Heart left ventricle (tissue), 16 donors: ENCODE measurements at places on chromosomes 4 and X. TPM values are rescaled to one million over a fixed set of nuclear protein-coding genes. Genes with fewer than 3 reads are reported as not detected.

DNA sequence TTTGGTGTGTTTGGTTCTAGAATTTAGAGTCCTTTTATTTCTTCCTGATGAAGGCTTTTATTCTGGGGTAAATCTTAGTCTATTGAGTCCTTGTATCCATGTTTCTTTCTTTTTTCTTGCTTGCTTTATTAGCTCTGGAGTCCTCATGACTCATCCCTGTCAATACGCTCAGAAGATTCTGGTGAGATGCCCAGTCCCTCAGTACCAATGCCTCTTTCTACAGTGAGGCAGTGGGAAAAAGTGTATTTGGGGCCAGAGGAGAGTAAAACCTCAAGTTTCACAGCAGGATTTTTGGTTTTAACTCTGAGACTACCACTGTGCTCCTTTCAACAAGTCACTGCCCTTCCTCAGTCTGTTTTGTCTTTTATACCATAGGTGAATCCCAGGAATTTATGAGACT, 368.0 kb downstream of the GBA3 start:
- no peak for DNase-seq

GRCh38 chr4:154004507-154005170, 215.8 kb upstream of the SFRP2 start:
- no peak for DNase-seq

RBM47 gene
- total RNA-seq: 1.7 TPM

GRCh38 chr4:24754571-24754970, 40.8 kb upstream of the SOD3 start:
- DNase-seq: no peak
